ENCODE measurements at places on chromosomes 5 and 9.

DNA sequence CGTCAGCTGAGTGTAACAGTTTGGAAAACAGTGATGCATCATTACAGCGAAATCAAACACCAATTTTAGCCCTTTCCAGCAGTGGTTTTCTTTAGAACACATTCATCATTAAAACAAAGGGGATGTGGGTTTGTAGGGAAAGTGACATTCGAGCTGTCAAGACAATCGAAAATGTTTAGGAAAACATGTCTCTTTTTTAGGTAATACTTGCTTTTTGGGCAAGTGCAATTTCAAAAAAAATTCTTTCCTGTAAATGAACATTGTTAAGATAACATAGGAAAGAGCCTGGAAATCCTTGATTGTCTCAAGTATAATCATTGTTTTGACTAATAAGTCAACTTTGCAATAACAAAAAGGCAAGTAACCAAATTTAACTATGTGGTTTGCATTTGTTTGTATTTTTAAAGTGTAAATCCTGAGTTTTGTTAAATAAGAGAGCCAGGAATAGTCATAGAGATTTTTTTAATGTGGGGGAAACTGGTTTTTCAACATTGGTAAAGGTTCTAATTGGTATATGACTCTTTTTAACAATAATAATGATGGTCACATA, 182.5 kb downstream of the TTLL11 start:
- DNase-seq: no peak

- DNase-seq: peak; percentile 90
Measured at GRCh38 chr9:114894609-114895433, 35.6 kb downstream of the TNFSF8 start.

GRCh38 chr5:143124593-143124992, 278.9 kb downstream of the NR3C1 start:
- no peak for DNase-seq

DNA sequence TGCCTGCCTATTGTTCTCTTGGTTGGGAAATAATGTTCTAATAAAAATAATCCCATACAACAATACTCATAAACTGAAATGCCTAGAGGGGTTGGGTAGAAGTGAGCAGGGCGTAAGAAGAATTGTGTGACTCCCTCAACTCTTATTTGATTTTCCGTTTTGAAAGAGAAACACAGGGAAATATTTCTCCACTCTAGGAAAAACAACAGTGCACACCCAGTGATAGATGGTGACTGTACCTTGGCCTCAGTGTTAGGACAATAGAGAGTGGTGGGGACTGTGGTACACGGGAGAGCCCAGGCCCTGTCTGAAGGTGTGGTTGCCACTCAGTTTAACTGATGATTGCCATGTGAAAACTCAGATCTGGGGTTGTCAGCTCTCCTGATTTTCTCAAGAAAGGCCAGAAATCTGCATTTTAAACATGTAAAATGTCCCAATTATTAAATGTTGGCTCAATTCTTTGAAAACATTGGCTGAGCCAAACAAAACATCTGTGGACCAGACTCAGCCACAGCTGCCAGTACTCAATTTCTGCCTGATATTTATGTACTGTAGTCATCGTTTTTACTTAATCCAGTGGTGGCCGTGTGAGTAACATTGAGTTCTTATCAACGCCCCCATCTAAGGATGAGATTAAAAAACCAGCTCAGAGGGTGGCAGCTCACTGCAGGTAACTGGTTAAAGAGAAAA, 103.8 kb upstream of the ZNF618 start:
- no peak for DNase-seq

DNA sequence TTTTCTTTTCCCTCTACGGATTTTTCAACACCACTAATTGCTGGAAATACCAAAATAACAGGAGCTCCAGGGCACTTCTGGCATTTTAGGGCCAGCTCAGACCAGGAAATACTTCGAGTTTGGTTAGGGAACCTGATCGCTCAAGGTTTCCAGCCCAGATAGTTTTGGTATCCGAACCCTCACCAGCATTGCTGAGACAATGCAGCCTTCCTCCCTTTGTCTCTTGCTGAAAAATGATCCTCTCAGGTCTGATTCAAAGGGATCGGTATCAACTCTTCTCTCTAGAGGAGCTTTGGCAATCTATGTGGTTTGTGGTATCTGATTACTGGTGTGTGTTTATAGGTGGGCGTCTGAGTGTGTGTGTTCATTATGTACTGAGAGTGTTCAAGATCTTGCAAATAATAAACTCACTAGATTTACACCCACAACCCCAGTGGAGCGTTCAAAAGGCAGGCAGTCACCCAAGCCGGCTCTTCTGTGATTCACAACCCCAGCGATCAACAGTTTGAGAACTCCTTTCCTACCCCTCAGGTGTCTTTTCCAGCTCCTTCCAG, 122.8 kb upstream of the EGFLAM start:
- no peak for DNase-seq

DNA sequence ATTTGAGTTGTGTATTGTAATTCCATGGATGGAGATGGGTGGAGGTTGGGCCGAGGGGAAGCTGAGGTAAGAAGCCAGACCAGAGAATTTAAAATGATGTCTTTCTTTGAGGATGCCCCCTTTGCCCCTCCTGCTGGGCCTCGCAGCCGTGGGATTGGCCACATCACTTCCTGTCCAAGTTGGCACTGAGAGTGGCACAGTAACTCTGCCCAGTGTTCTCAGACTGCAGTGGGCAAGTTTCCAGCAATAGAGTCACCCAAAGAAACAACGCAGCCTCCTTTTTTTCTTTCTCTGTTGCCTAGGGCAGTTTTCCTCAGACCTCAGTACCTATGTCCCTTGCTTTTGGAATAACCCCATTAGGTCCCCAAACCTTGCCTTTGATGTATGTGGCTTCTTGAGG, 306.6 kb upstream of the DMRT1 start:
- DNase-seq: peak; percentile 67

DNA sequence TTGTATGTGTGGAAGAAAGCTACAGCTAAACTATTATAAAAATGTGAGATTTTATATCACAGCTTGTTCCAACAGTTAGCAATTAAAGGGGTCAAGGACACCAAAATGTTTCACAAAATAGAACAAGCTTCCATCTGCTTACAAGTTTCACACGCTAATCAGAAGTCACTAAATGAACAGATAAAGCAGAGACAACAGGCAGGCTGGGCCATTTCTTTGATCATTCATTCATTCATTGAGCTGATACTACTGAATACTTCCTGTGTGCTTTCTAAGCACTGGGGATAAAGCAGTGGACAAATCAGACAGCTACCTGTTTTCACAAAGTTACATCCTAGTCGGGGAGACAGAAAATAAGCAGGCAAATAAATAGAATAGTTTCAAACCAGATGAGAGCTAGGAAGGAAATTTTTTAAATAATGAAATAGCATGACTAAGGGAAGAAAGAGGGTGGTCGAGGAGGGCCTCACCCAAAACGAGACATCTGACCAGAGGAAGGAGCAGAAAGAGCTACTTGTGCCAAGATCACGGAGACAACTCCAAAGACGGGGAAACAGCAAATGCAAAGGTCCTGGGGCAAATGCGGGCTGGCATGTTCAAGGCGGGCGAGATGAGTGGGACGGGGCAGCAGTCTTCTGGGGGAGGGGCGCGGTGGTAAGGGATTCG, 1.2 kb downstream of the MAPK9 start:
- peak; percentile 5 for DNase-seq

DNA sequence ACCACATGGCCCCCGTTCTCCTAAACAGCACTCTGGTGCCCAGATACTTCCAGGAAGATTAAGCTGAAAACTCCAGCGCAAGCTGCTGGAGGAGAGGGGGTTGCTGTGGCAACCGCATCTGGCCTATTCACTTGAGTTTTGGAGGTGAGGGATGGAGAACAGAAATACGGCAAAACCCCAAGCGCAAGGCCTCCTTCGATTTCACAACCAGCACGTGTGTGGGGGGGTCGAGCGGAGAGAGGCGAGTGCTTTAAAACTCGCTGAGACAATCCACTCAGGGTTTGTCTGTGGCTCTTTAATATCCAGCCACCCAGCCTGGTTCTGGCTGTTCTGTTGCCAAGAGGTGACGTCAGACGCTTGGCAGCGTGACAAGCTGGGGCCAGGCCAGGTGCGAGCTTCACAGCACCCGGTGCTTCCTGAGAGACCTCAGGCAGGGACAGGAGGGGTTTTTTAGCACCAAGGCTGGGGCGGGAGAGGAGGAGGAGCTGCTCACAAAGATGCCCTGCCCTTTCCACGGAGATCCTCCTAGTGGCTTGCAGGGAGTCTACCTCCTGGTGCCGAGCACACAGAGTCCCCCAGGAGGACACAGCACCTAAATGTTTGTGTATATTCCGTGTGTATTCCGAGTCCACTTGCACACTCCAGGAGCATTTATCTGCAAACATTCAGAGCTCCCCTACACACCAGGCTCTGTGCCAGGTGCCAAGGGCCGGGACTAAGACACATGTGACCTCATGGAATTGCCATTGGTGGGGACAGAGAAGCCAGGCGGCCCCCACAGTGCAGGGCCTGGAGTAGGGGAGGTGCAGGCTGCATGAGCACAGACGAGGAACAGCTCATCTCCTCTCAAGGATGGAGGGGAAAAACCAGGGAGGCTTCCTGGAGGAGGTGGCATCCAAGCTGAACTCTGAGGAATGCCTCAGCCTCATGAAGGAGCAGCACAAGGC, 194.6 kb downstream of the OLFM1 start:
- DNase-seq: peak; percentile 36

- peak; percentile 30 for DNase-seq
Measured at GRCh38 chr5:55509796-55510522, 24.8 kb downstream of the PLPP1 start.

- no peak for DNase-seq
Measured at GRCh38 chr5:79200573-79201183, 35.3 kb upstream of the JMY start.

GRCh38 chr9:22922222-22922621, 475.6 kb downstream of the DMRTA1 start:
- DNase-seq: no peak

GRCh38 chr9:35910613-35911359, 1.5 kb downstream of the SPAAR start:
- peak; percentile 78 for DNase-seq

- no peak for DNase-seq
Measured at GRCh38 chr9:114310471-114311450, 12.1 kb upstream of the ORM1 start.

DNA sequence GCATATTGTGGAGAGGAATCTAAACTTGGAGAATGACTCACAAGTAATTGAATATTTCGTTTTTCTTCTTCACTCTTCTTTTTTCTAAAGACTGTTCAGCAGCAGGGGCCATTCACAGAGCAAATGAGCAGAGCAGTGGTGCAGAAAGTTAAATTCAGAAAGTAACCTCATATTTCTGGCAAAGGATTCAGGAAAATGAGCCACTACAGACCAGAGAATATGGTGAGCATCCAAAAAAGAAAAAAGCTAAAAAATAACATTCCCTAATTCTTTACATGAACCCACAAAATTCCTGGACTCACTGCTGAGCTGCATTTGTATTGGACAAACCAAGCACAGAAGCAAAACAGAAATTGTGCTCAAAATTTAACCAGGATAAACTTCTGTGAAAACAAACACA, 1486.8 kb upstream of the C9orf72 start:
- no peak for DNase-seq

- DNase-seq: no peak
Measured at GRCh38 chr5:79416499-79416898, 97.4 kb downstream of the HOMER1 start.

DNA sequence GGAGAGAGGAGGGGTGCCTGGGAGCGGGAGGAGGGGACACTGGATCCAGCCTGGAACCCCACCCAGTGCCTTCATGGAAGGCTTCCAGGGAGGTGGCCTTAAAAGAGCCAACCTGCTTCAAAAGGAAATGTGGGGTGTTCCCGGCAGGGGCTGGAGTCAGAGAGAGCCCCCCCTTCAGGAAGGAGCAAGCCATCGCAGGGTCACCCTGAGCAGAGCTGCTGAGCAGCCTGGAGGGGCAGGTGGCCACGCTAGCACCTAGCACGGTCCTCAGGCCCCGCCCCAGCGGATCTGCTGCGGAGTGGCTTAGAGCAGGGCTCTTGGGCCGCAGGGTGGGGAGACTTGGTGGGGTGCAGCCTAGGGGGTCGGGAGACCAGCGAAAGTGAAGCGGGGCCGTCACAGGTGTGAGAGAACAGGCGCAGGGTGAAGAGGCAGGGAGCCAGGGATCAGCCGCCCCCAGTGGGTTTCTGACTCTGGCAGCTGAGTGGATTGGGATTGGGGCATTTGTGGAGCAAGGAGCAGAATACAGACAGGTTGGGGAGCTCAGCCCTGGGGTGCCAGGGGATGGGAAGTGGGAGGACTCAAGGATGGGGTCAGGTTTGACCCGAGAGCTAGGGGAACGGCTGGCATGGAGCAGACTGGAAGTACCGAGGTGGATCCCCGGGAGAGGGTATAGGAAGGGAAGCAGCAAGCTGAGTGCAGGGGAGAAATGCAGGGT, 1.5 kb downstream of the LCN2 start:
- no peak for DNase-seq

GRCh38 chr5:39080597-39081204, 6.5 kb upstream of the RICTOR start:
- peak; percentile 79 for DNase-seq

- DNase-seq: no peak
Measured at GRCh38 chr9:78351816-78352215, 54.9 kb downstream of the PSAT1 start.

GRCh38 chr5:151005187-151005949, 15.0 kb upstream of the GPX3 start:
- DNase-seq: no peak

DNA sequence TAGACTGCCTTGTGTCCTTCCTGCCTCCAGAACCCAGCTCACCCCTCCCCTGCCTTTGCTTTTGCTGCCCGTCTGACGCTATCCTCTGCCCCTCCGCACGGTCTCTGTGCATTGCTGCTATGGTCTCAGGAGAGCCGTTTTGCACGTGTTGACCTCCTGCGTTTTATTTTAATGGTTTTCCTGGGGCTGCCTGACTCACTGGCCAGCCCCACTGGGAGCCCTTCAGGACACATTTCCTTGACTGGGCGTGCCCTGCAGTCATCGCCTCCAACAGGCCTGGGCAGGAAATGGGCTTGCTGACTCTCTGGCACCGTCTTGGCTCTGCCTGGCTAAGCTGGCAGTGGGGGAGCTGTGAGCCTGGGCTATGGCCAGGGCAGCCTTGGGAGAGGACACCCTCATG, 17.9 kb upstream of the ASS1 start:
- DNase-seq: peak; percentile 96

GRCh38 chr9:6894135-6894534, 136.4 kb downstream of the KDM4C start:
- no peak for DNase-seq

DNA sequence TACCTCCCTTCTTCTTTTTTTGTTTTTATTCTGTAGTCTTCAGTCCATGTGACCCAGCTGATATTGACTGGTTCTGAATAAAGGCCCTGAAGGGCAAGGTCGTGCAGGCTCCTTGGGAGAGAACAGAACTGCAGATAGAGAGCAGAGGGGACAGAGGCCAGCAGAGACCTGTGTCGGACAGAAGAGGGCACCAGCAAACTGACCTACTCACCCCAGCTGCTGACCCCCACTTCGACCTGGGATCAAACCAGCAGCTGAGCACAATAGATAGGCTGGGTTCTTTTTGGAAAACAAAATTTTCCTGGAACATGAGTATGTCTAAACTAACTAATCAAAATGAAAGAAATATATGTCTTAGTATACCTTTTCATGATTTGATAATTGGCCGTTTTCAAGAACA, 695.1 kb downstream of the NR2F1-AS1 start:
- DNase-seq: no peak

GRCh38 chr5:169289520-169289919, 11.4 kb downstream of the SLIT3 start:
- no peak for DNase-seq
